Neuronal stem cell (in vitro differentiated cells): ENCODE measurements at places on chromosomes 16 and 17.

DNA sequence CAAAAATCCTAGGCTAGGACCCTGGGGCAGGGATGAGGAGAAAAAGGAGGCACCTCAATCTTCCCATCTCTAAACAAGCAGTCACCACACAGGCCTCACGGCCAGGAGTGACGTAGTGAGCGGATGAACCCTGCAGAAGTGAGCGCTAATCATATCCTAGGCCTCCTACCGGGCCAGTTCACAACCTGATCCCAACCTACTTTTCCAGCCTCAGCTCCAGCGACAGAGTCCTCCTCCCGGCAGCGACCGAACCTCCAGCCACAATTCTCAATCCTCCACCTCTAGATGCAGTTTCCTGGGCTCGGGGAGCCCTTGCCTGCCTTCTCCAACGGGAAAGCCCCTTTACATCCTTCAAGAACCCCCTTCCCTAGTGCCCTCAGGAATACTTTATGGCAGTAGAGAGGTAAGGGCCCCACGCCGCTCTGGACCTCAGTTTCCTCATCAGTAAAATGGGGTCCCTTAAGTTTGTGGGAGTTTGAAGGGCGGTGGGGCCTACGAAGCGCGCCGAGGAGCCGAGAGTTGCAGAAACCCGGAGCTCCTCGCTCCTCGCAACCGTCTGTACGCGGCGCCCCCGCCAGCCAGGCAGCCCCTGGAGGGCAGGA lies 1.4 kb downstream of the ZNF668 start:
- peaks cover 7% of the 10 kb centered on the region for H3K4me1 ChIP-seq
- H3K36me3 ChIP-seq = peaks cover 23% of the 10 kb centered on the region
- peak; percentile 24 for DNase-seq
- peak overlapping the region; percentile 91 for H3K27ac ChIP-seq
- H3K27me3 ChIP-seq = no peaks in the 10 kb centered on the region

- no peak for DNase-seq
- no peak overlapping the region for H3K27ac ChIP-seq
- H3K4me3 ChIP-seq = no peak overlapping the region
- H3K4me1 ChIP-seq = no peaks in the 10 kb centered on the region
- H3K36me3 ChIP-seq = no peaks in the 10 kb centered on the region
- no peaks in the 10 kb centered on the region for H3K27me3 ChIP-seq
Observed at GRCh38 chr16:80122115-80122514, 418.7 kb upstream of the DYNLRB2 start.

GRCh38 chr17:16214190-16215001 lies 938 bp downstream of the NCOR1 start:
- H3K27ac ChIP-seq = peak overlapping the region; percentile 81
- no peak for DNase-seq
- H3K4me1 ChIP-seq = peaks cover 8% of the 10 kb centered on the region
- peak overlapping the region; percentile 76 for H3K4me3 ChIP-seq

- H3K27ac ChIP-seq = no peak overlapping the region
- no peaks in the 10 kb centered on the region for H3K36me3 ChIP-seq
- H3K27me3 ChIP-seq = no peaks in the 10 kb centered on the region
- no peak overlapping the region for H3K4me3 ChIP-seq
- peaks cover 10% of the 10 kb centered on the region for H3K4me1 ChIP-seq
- DNase-seq = no peak
Observed at GRCh38 chr16:27638833-27639560, 89.1 kb downstream of the KATNIP start.

- H3K4me3 ChIP-seq = no peak overlapping the region
- no peak overlapping the region for H3K27ac ChIP-seq
- peaks cover 2% of the 10 kb centered on the region for H3K27me3 ChIP-seq
- peaks cover 17% of the 10 kb centered on the region for H3K4me1 ChIP-seq
- no peaks in the 10 kb centered on the region for H3K36me3 ChIP-seq
- no peak for DNase-seq
Observed at GRCh38 chr16:86714166-86714565, 135.8 kb downstream of the FOXL1 start.

GRCh38 chr17:50331085-50331791 lies 14.7 kb upstream of the XYLT2 start:
- no peaks in the 10 kb centered on the region for H3K4me1 ChIP-seq
- no peak overlapping the region for H3K4me3 ChIP-seq
- H3K27ac ChIP-seq = no peak overlapping the region
- H3K27me3 ChIP-seq = no peaks in the 10 kb centered on the region
- no peak for DNase-seq

- peaks cover 18% of the 10 kb centered on the region for H3K4me1 ChIP-seq
- H3K4me3 ChIP-seq = peak overlapping the region; percentile 67
- H3K27ac ChIP-seq = no peak overlapping the region
- peaks cover 5% of the 10 kb centered on the region for H3K36me3 ChIP-seq
Observed at GRCh38 chr17:67379251-67379630, 2.2 kb downstream of the PITPNC1 start.

DNA sequence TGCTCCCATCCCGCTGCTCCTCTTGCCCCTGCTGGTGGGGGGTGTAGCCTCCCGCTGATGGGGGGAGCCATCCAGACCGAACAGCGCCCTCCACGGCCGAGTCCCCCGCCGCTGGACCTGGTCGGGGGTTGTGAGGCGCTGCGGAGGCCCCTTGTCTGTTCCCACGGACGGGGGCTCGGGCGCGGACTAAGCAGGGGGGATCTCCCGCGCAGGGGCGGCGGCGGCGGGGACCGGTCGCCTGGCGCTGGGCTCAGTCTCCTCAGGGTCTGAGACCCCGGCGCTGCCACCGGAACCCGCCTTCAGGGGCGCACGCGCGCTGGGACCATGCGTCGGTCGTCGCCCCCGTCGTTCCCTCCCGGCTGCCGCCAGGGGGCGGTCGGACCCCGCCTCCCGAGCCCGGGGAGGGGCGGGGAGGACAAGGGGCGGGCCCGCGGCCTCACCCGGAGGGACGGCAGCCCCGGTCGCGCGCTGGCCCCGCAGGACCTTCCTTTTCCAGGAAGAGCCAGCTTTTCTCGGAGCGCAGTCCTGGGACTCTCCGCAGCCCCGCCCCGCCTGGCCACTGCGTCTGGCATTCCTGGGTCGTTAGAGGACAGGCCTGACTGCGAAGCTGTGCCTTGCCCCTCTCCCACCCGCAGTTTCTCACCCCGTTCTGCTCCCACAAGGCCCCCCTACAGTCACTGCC lies 6.3 kb upstream of the IL32 start:
- H3K36me3 ChIP-seq = peaks cover 3% of the 10 kb centered on the region
- H3K27me3 ChIP-seq = peaks cover 13% of the 10 kb centered on the region
- DNase-seq = peak; percentile 94
- peaks cover 7% of the 10 kb centered on the region for H3K4me1 ChIP-seq
- H3K27ac ChIP-seq = peak overlapping the region; percentile 42
- H3K4me3 ChIP-seq = peak overlapping the region; percentile 88

DNA sequence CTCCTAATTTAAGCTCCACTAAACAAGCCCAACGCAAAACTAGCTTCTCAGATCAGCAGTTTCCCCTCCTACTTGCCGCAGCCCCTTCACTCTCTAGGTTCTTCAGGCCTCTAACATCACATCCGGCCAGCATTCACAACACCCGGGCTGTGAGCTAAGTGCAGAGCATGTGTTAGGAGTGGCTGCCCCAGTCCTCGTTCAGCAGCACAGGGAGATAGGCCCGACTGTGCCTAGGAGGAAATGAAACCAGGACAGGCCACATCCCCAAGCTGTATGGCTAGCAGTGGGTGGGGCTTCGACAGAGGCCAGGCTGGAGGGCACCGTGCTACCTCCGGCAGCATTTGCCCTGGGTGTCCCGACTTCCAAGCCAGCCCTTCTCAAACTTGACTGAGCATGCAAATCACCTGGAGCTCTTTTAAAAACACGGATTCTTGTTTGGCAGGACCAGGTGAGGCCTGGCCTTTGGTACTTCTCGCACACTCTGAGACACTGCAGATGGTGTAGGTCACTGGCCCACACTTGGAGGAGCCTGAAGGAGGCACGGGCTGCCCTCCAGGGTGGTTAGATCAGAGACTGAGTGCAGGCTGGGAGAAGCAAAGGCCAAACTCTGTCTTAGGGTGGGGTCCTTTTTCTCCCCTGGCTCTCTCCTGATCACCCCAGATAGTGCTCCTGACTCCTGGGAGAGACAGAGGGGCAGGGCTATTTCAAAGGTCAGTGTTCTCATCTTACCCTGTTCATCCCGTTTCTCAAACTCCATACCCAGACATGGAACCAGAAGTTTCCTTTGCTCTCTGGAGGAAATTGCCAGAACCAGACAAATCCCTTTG lies 202.0 kb downstream of the C16orf78 start:
- H3K27me3 ChIP-seq = no peaks in the 10 kb centered on the region
- H3K27ac ChIP-seq = no peak overlapping the region
- peaks cover 2% of the 10 kb centered on the region for H3K36me3 ChIP-seq
- no peak for DNase-seq
- no peak overlapping the region for H3K4me3 ChIP-seq
- H3K4me1 ChIP-seq = peaks cover 17% of the 10 kb centered on the region

DNA sequence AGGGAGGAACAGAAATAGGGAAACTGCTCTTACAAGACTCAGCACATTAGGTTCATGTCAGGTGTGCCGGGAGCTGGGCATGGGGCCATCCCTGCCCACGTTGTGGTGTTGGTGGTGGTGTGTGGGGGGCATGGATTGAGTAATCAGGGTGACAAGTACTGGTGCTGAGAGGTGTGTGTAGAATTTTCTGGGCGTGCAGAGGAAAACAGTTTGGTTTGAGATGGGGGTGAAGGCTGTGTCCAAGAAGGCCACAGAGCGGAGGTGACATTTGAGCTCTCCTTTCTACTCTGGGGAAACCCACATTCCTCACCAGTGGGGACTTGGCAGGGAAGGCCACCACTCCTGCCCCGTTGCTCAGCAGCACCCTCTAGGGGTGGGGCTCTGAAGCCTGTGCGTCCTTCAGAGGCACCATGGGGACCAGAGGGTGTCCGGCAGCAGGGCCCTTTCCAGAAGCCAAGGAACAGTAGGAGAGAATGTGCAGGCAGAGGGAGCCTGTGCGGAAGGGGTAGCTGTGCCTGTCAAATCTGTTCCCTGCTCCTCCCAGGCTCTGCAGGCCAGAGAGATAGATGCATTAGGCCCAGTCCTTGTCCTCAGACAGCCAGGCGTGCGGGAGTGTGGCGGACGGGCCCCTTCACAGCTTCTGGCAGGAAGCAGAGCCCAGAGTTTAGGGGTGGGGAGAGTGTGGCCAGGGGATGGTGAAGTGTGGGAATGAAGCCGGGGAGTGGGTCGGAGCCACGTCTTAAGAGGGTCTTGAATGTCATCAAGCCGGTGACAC lies 48.7 kb upstream of the GSE1 start:
- H3K27me3 ChIP-seq = no peaks in the 10 kb centered on the region
- peaks cover 28% of the 10 kb centered on the region for H3K4me1 ChIP-seq
- no peak for DNase-seq
- H3K4me3 ChIP-seq = peak overlapping the region; percentile 23
- no peaks in the 10 kb centered on the region for H3K36me3 ChIP-seq

GRCh38 chr17:38464723-38465390 lies 36.6 kb downstream of the ARHGAP23 start:
- no peak for DNase-seq
- peak overlapping the region; percentile 22 for H3K27ac ChIP-seq
- no peaks in the 10 kb centered on the region for H3K27me3 ChIP-seq
- H3K36me3 ChIP-seq = peaks cover 23% of the 10 kb centered on the region
- H3K4me3 ChIP-seq = peak overlapping the region; percentile 56
- H3K4me1 ChIP-seq = peaks cover 30% of the 10 kb centered on the region

DNA sequence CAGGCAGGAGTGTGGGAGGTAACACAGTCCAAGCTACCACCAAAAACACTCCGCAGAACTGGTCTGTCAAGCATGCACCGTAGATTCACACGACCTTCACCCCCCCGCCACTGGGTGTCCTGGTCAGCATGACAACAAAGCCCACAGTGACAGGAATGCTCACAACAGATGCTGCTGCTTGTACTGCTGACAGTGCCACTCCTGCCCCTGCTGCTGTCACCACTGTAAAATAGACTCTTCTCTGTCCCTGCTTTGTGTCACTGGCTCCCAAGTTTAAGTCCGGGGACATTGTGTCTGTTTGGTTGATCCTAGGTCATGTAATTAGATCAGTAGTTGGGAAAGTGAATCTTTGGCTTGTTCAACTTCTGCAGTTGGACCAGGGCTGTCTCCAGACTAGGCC lies 7.0 kb upstream of the ODF4 start:
- no peak overlapping the region for H3K27ac ChIP-seq
- no peaks in the 10 kb centered on the region for H3K27me3 ChIP-seq

GRCh38 chr17:8062807-8063483 lies 24.1 kb downstream of the ALOX15B start:
- H3K4me3 ChIP-seq = no peak overlapping the region
- H3K4me1 ChIP-seq = peaks cover 6% of the 10 kb centered on the region
- H3K27ac ChIP-seq = no peak overlapping the region
- no peak for DNase-seq

DNA sequence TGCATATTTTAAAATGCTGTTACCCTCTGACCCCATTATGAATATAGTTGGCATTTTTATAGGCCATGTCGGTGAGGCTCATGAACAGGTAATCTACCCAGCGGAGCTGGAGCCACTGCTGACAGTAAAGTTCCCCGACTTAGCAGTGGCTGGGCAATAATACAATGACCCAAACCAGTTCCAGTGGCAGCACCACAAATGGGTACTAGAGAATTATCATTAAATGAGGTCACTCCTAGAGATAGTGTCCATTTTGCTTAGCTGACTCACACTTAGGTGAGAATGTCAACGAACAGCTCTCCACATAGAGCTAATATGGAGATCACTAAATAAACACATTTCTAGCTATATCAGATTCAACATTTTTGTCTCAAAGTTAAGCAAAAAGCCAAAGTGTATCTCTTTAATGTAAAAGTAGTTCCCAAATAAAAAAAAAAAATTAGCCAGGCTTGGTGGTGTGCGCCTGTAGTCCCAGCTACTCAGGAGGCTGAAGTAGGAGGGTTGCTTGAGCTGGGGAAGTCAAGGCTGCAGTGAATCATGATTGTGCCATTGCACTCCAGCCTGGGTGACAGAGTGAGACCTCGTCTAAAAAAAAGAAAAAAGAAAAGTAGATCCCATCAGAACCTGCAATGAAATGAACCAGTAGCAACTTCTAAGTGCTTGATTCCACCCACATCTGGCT lies 7.4 kb downstream of the MYO1D start:
- no peak for DNase-seq
- H3K36me3 ChIP-seq = no peaks in the 10 kb centered on the region
- H3K27ac ChIP-seq = no peak overlapping the region

- H3K27ac ChIP-seq = no peak overlapping the region
- H3K27me3 ChIP-seq = no peaks in the 10 kb centered on the region
- H3K4me1 ChIP-seq = no peaks in the 10 kb centered on the region
- no peak overlapping the region for H3K4me3 ChIP-seq
Observed at GRCh38 chr16:71927383-71927782, 32.1 kb downstream of the IST1 start.

GRCh38 chr17:50916708-50917417 lies 50.7 kb upstream of the TOB1 start:
- H3K27me3 ChIP-seq = no peaks in the 10 kb centered on the region
- H3K4me1 ChIP-seq = peaks cover 33% of the 10 kb centered on the region
- DNase-seq = no peak
- H3K27ac ChIP-seq = no peak overlapping the region

GRCh38 chr16:74922150-74923138 lies 62.5 kb downstream of the WDR59 start:
- DNase-seq = no peak
- no peak overlapping the region for H3K4me3 ChIP-seq
- no peaks in the 10 kb centered on the region for H3K27me3 ChIP-seq
- H3K4me1 ChIP-seq = no peaks in the 10 kb centered on the region

GRCh38 chr16:73054125-73054484 lies 6.2 kb upstream of the ZFHX3 start:
- H3K4me1 ChIP-seq = peaks cover 53% of the 10 kb centered on the region
- peaks cover 62% of the 10 kb centered on the region for H3K27me3 ChIP-seq
